ENCODE measurements at places on chromosomes 4 and X. TPM values are rescaled to one million over a fixed set of nuclear protein-coding genes. Genes with fewer than 3 reads are reported as not detected.

The CLDN24 gene
- total RNA-seq = not detected

The ARSD gene
- total RNA-seq = 69.3 TPM

The MAGEA12 gene
- total RNA-seq = not detected

GRCh38 chrX:100081503-100081902 is 328.6 kb downstream of the PCDH19 start:
- no peak for DNase-seq

- no peak for DNase-seq
Observed at GRCh38 chr4:88599298-88599697, 7.0 kb downstream of the HERC3 start.

GRCh38 chr4:7094916-7095315 is 27.1 kb upstream of the GRPEL1 start:
- DNase-seq = no peak

GRCh38 chr4:153438916-153439756 is 27.0 kb upstream of the TMEM131L start:
- peak; percentile 28 for DNase-seq

DNA sequence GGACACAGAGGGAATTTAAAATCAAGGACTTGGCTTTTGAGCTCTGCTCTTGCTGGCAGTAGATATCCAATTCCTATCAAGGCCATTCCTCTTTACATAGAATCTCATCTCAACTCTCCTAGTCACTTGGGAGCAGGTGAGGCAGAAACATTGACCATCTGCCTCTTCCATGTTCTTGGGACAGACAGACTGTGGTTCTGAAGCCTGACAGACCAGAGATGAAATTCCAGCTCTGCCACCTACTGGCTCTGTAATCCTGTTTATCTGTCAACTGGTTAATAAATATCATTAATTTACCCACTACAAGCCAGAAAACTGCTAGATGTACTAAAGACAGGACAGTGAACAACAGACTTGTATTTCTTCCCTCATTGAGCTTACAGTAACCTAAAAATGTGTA is 300.8 kb downstream of the ADGRL3 start:
- no peak for DNase-seq

DNA sequence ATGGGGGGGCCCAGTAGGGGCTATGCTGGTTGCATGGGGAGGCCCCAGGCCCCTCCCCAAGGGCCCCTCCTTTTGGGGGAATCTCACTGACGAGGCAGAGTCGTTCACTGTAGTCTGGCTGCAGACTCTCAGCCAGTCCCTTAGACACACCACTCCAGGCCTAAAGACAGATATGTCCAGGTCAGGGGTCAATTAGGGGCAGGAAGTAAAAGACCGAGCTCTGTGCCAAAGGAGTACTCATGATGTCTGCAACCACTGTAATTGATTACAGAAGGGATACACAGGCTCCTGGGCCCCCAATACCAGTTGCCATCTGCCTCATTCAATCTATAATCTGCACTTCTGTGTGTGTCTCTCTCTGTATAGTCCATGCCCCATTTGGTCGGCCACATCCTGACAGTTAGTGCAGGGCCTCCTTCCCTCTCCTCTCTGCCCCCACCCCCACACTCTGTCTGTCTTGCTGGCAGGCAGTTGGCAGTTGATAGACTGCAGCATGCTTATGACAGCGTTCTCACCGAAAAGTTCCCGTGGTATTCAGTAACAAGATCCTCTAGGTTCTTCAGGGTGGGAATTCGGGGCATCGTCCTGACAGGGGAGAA is 1.3 kb upstream of the CXorf65 start:
- DNase-seq = no peak

Data from stomach (tissue), 19 donors.